Renal cortex interstitium (tissue), 15 donors: ENCODE measurements at places on chromosomes 1 and 21. TPM values are rescaled to one million over a fixed set of nuclear protein-coding genes. Genes with fewer than 3 reads are reported as not detected.

Gene CLIC6
- polyA plus RNA-seq: 2.9 TPM

DNA sequence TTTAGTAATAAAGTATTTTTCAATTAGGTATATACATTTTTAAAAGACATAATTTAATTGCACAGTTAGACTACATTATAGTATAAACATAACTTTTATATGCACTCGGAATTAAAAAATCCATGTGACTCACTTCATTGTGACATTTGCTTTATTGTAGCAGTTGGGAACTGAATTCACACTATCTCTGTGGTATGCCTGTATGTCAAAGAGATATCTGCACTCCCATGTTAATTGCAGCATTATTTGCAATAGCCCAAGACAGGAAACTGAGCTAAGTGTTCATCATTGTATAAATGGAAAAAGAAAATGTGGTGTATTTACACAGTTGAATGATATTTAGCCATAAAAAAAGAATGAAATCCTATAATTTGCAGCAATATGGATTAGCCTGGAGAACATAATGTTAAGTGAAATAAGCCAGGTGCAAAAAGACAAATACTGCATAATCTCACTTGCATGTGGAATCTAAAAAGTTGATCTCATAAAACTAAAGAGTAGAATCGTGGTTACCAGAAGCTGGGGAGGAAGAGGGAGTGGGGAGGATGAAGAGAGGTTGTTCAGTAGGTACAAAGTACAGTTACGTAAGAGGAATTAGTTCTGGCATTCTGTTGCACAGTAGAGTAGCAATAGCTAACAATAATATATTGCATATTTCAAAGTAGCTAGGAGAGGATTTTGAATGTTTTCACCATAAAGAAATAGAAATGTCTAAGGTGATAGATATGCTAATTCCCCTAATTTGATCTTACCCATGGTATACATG is 64.8 kb downstream of the DPT start:
- DNase-seq: no peak

DNA sequence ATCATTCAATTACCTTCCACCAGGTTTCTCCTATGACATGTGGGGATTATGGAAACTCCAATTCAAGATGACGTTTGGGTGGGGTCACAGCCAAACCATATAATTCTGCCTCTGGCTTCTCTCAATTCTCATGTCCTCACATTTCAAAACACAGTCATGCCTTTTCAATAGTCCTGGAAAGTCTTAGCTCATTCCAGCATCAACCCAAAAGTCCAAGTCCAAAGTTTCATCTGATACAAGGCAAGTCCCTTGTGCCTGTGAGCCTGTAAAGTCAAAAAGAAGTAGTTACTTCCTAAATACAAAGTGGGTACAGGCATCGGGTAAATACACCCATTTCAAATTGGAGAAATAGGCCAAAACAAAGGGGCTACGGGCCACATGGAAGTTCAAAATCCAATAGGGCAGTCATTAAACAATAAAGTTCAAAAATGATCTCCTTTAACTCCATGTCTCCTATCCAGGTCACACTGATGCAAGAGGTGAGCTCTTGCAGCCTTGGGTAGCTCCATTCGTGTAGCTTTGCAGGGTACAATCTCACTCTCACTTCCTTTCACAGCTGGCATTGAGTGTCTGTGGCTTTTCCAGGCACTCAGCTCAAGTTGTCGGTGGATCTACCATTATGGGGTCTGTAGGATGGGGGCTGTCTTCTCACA is 112.9 kb downstream of the FCRL5 start:
- no peak for DNase-seq

Gene CSF3R
- 5.8 TPM for polyA plus RNA-seq

GRCh38 chr1:221832617-221833016 is 90.7 kb upstream of the DUSP10 start:
- no peak for DNase-seq

GRCh38 chr1:227775841-227776240 is 39.6 kb upstream of the PRSS38 start:
- DNase-seq: no peak

Gene RNU1-2
- polyA plus RNA-seq: not detected

Gene RHBG
- polyA plus RNA-seq: 9.3 TPM
